ENCODE measurements at places on chromosomes 5 and 9.

GRCh38 chr5:178163772-178164735 lies 10.4 kb upstream of the NHP2 start:
- peak; percentile 97 for DNase-seq

GRCh38 chr9:131668439-131669268 lies 71.2 kb downstream of the RAPGEF1 start:
- peak; percentile 76 for DNase-seq

- no peak for DNase-seq
These were observed 554.0 kb downstream of the TLE4 start for GRCh38 chr9:80125731-80126264.

- no peak for DNase-seq
These were observed 26.3 kb upstream of the CDKN2AIPNL start for GRCh38 chr5:134437847-134438581.

DNA sequence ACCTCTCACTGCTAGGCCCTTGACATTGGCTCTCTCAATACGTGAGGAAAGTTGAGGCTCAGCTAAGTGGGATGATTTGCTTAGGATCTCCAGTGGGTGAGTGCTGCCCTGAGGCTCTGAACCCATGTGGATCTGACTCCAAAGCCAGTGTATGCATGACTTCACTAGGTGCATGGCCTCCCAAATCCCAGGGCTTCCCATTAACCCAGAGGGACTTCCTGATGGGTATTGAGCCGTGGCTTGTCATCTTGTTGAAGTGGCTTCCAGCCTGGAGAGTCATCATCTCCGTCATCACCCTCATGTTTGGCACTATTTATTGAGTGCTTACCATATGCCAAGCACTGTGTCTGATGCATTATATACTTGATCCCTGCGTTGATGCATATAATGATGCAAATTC lies 37.3 kb upstream of the TEX48 start:
- no peak for DNase-seq

GRCh38 chr5:180470966-180471582 lies 23.1 kb upstream of the CNOT6 start:
- peak; percentile 57 for DNase-seq

GRCh38 chr9:94929369-94929756 lies 202.9 kb downstream of the AOPEP start:
- no peak for DNase-seq

DNA sequence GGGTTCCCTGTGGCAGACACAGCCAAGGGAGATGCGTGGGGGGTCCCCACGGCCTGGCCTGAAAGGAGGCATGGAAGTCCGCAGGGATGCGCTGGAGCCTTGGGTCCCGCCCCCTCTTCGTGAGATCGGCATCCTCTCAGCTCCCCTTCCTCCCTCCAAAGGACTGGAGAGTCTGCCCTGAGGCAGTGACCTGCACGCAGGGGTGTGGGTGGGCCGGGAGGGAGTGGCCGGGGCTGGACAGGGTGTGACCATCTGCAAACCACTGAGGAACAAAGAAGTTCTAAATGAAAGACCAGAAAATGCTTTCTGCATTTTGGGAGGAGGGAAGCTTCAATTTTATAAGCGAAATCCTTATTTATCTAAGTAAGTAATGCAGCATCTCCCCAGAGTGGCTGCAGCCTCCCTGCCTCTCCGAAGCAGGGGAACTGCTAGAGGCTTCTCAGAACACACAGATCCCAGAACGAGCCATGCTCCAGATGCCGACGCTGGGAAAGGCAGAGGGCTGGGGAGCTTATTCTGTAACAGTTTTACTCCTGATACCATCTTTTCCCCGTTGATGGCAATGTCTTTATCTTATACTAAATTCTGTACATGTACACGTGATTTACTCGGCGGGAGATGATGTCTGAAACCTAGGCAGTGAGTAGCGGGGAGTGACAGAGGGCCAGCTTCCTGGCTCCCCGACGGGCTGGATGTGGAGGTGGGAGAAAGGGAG lies 221.7 kb downstream of the FANCC start:
- DNase-seq, result no peak

- DNase-seq, result no peak
These were observed 10.7 kb upstream of the KLF9 start for GRCh38 chr9:70425192-70425591.

All from activated T-cell treated with anti-CD3 and anti-CD28 coated beads, Interleukin-2, amount 50 U/mL, for 1 hour (primary cell).